ENCODE measurements at places on chromosomes 3 and 15.
A peak's percentile ranks its signal among the peaks of the same experiment; 100 is the strongest.

DNA sequence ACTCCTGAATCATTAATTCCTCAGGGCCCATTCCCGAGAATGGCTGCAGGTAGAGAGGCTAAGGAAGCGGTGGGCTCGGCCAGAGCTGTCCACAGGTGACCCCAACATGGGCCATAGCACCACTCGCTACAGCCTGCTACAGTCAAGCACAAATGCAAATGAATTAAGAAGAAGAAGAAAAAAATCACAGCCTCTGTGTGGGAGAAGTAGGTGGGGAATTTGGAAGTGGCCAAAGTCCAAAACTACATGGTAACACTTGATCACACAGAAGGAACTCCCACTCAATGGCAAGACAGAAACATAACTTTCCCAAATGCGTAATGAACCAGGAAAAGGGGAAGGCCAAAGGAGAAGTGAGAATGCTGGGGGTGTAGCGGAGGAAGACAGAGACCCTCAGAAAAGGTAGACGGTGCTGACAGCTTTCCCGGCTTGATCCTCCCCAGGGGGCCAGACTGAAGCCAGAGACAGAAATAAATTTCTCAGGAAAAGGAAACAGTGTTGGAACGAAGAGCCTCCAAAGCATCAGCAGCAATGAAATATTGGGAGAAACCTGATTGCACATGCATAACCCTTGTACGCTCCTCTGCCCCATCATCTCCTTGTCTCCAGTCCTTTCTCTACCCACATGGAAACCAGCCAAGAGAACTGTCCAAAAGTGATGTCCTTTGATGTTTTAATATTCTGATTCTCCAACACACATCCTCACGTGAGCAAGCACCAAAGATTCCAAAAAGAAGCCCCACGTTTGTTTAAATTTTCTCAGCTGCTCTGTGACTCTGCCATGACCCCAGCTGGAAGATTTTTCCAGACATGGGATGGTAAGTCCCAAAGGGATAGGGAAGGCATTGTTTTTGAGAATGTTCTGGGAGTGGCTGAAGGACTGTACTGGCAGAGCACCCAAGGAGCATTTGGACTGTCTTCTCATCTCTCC lies 107.6 kb downstream of the OXNAD1 start:
- no peak for DNase-seq

- no peak for DNase-seq
Measured at GRCh38 chr3:48473617-48473952, 27.0 kb downstream of the ATRIP start.

DNA sequence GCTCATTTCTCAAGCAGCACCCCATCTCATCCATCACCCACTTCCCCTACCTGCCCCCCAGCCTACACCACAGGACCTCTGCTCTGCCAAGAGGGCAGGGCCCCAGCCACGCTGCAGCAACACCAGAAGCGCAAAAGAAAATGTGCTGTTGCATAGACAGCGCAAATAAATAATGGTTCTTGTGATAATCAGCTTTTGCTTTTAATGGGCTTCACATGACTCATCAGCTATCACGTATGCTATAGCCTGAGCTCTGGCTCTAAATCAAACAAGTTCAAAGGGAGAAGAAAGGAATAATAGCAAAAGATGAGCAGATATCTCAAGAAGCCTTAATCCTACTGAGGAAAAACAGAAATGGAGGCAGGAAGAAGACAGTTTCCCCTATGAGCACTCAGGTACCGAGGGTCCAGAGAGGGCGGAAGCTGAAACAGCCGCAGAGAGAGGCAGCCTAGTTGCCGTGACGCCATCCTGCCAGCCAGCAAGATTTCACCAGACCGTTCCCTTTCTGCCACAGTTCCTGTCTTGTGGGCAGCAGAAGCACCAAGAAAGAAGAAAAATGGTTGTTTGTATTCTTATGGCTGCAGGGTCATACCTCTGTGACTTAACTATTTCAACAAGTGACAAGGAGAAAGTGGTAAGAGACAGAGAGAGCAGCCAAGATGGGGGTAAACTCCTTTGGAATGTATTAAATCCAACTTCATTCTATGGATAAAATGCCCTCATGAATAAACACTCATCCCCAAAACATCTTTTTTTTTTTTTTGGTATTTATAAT lies 22.0 kb downstream of the RAB27A start:
- peak; percentile 47 for DNase-seq

DNA sequence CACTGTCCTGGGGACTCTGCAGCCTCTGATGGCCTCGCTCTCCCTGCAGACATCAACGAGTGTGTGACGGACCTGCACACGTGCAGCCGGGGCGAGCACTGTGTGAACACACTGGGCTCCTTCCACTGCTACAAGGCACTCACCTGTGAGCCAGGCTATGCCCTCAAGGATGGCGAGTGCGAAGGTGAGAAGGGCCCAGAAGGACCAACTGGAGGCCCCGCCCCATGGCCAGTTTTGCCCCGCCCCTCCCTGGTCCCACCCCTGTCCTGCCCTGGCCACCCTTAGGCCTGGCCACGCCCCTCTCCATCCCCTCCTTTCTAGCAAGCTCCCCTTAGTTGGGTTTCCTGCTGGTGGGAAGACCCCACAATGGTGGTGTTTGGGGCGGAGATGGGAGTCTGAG lies 77.5 kb downstream of the FBLN2 start:
- no peak for DNase-seq

DNA sequence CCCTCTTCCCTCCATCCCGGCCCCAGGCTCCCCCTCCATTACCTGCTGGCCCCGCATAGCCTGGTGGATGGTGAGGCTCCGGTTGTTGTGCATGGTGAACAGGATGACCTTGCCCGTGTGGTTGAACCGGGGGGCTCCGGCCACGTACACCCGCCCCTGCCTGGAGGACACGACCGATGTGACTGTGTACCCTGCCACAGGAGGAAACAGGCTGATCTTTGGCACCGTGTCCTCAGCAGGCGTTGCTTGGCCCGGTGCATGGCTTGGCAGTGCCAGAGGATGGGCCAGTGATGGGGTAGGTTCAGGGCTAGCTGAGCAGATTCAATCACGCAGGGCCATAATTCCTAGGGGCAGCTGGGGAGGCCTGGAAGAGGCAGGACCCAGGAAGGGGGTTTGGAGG lies 58.1 kb downstream of the FEM1B start:
- no peak for DNase-seq

GRCh38 chr15:101349047-101349951 lies 54.3 kb upstream of the SNRPA1 start:
- no peak for DNase-seq

DNA sequence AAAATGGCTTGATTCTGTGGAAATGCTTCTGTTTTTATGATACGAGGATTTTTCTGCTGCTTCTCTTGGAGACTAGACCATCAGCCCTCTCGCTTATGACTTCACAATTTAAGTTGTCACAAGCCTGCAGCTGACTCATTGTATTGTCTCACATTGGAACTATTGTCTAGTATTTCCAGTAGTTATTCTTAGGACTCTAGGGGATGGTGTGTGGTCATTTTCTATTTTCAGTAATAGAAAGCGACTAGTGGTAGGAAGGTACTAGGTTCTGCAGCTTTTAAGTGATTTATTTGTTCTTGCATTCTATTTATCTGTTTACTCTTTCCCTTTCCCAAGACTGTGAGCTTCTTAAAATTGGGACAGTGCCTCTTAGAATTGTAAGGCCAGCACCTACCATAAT lies 66.3 kb upstream of the CRTC3 start:
- no peak for DNase-seq

- no peak for DNase-seq
Measured at GRCh38 chr15:98177966-98178592, 217.6 kb downstream of the ARRDC4 start.

DNA sequence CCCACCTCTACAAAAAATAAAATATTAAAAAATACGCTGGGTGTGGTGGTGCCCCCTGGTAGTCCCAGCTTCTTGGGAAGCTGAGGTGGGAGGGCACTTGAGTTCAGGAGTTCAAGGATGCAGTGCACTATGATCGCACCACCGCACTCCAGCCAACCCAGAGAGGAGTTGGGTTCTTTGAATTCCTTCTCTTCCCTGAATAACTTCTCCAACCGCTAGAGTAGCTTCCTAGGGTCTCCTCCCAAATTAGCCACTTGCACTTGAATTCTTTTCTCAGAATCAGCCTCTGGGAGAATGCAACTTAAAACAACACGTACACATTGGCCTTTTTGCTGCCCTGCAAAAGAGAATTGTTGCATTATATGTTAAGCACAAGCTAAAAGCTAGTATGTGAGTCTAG lies 272.5 kb downstream of the ABHD5 start:
- no peak for DNase-seq

GRCh38 chr15:31263751-31264558 lies 62.7 kb upstream of the KLF13 start:
- peak; percentile 58 for DNase-seq

DNA sequence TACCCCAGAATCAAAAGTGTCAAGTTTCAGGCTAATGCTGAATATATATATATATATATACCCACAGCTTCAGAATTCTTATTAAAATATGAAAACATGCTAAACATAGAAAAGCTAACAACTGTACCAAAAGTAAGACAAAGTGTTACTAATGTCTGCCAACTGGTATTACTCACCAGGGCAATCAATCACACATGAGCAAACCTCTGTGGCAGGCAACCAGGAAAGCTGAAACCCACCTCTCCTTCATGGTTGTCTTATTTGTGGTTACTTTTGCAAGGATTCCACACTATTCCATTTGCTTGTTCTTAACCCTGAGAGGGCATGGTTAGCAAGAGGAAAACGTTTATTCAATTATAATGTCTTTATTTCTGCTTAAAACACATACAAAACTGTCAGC lies 512.3 kb upstream of the MDFIC2 start:
- no peak for DNase-seq

GRCh38 chr3:175893566-175893965 lies 1034.4 kb downstream of the NAALADL2 start:
- no peak for DNase-seq

DNA sequence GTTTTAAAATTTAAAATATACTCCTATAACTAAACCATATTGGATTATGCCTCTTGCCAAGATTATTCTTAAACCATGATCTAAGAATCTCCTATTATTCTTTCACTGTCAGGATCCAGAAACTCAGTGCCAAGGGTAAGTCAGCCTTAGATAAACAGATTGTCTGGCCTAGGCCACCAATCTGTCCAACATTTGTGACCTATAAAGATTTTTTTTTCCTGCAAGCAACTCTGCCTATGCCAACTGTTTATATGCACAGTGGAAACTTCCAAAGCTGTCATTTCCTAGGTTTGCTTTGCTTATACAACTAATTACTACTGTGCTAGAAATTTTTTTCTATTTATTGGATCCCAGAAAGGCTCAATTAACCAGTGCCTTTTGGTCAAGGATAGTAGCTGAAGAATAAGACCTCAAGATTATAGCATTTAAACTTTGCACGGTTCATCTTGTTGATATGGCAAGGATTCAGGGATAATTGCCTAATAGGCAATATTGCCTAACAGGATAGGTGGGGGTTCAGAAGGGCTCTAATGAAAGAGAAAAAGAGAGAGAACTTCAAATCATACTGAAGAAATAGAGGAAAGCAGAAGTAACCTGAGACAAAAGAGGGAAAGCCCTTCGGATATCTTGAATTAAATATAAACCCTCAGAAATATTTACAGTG lies 22.8 kb downstream of the GAP43 start:
- DNase-seq = no peak

- no peak for DNase-seq
Measured at GRCh38 chr3:192408007-192408646, 319.2 kb downstream of the FGF12 start.

DNA sequence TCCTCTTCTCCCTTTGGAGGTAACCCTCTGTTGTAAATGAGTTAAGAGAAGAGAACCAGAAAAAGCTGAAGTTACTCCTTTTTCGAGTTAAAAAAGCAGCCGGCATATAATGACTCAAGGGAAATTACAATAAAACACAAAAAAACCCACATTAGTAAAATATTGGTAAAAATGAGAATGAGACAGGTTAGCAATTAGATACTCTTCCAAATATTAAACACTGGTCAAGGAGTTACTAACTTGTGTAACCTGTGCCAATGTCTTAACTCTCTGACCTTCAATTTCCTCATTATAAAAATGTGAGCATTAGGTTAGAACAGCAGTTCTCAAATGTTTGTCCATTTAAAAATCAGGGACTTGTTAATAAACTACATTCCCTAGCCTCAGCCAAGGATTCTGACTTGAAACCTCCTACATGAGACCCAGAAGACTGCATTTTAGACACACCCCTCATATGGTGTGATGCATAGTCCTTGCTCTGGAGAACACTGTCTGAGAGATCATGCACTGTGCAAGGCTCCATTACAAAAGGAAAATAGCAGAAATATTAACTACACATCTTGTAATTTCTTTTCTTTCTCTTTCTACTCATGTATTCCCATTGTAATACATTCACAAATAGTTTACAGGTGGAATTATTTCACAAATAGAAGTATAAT lies 42.7 kb upstream of the TOP2B start:
- DNase-seq = no peak

GRCh38 chr15:59543721-59544547 lies 67.6 kb upstream of the GCNT3 start:
- no peak for DNase-seq

GRCh38 chr3:24843955-24844354 lies 349.3 kb upstream of the THRB start:
- DNase-seq = no peak

DNA sequence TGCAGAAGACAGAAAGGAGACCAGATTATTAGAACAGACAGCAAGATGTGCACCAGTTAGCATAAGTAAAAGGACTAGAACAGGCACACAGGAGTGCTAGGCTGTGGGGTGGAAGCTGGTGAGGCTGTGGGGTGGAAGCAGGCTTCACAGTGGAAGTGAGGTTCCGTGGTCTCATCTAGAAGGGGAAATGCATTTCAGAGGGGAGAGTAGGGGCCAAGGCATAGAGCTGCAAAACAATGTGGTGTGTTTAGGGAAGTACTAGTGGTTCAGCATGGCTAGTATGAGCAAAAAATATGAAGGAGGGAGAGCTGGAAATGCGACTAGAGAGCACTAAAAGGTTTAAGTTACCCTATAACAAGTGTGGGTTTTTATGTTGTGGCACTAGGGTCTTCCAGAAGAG lies 6.5 kb downstream of the POPDC2 start:
- DNase-seq = no peak

- DNase-seq = no peak
Measured at GRCh38 chr3:177357352-177358090, 160.2 kb upstream of the TBL1XR1 start.

GRCh38 chr15:64982472-64982871 lies 7.2 kb downstream of the SPG21 start:
- no peak for DNase-seq

- no peak for DNase-seq
Measured at GRCh38 chr15:85986741-85987140, 92.9 kb upstream of the AGBL1 start.

DNA sequence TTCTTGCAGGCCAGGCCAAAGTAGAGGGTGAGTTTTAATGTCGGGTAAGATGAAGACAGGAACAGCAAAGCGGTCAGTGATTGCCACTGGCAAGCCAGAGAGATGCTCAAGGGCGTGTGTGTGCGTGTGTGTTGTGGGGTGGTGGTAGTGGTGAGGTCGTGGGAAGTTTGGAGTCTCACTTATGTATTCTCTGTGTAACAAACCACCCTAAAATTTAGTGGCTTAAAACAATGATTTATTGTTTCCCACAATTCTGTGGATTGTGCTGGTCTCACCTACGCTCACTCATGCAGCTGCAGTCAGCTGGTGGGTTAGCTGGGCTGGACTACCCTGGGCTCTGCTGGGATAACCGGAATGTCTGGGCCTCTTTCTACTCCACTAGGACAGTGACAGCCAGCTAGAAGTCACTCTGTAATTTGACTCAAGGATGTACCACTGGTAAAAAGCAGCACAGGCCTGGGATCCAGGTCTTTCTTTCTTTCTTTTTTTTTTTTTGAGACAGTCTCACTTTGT lies 50.9 kb upstream of the BHLHE40 start:
- no peak for DNase-seq

- no peak for DNase-seq
Measured at GRCh38 chr15:39622660-39623516, 42.0 kb downstream of the THBS1 start.

Data from activated T-helper 9 cell treated with anti-CD3 and anti-CD28 coated beads, Interleukin-2, amount 50 U/mL, for 16 hours (primary cell).